Right lobe of liver (tissue), 6 donors: ENCODE measurements at places on chromosomes 2 and 18. TPM values are rescaled to one million over a fixed set of nuclear protein-coding genes. Genes with fewer than 3 reads are reported as not detected.

TMEM198 gene
- 1.3 TPM for total RNA-seq

NTSR2 gene
- not detected for total RNA-seq

SMARCAL1 gene
- total RNA-seq = 8.4 TPM

CXCR1 gene
- total RNA-seq = 0.74 TPM

SLC30A3 gene
- total RNA-seq = not detected

NOSTRIN gene
- 20.9 TPM for total RNA-seq

ABCA12 gene
- total RNA-seq = not detected

HTR2B gene
- total RNA-seq = 0.09 TPM

KCNS3 gene
- total RNA-seq = 2.0 TPM

TNFAIP6 gene
- total RNA-seq = 0.31 TPM

SCG2 gene
- total RNA-seq = not detected

MROH2A gene
- total RNA-seq = 1.7 TPM

TFCP2L1 gene
- 0.51 TPM for total RNA-seq

PPP1R7 gene
- 27.8 TPM for total RNA-seq

IL18RAP gene
- 0.22 TPM for total RNA-seq

LIPG gene
- total RNA-seq = 82.1 TPM

C2orf92 gene
- total RNA-seq = 4.7 TPM

EFHD1 gene
- 26.5 TPM for total RNA-seq

CARF gene
- 5.1 TPM for total RNA-seq

ZNF516 gene
- 16.0 TPM for total RNA-seq

CBLN2 gene
- not detected for total RNA-seq

HDHD2 gene
- 27.1 TPM for total RNA-seq

BMP10 gene
- 5.8 TPM for total RNA-seq

SKOR2 gene
- not detected for total RNA-seq

IL36G gene
- total RNA-seq = not detected

OSBPL6 gene
- total RNA-seq = 3.1 TPM

TLX2 gene
- total RNA-seq = not detected

HRH4 gene
- total RNA-seq = 0.22 TPM

MEIS1 gene
- 4.8 TPM for total RNA-seq

IL37 gene
- total RNA-seq = not detected

IL36B gene
- total RNA-seq = not detected

CRYGD gene
- not detected for total RNA-seq

CFAP65 gene
- not detected for total RNA-seq

NCOA1 gene
- total RNA-seq = 15.3 TPM
